ENCODE measurements at places on chromosomes 16 and 17. TPM values are rescaled to one million over a fixed set of nuclear protein-coding genes. Genes with fewer than 3 reads are reported as not detected.

GRCh38 chr17:69018022-69018615 lies 42.6 kb downstream of the ABCA9 start:
- H3K36me3 ChIP-seq = no peaks in the 10 kb centered on the region
- no peaks in the 10 kb centered on the region for H3K27me3 ChIP-seq
- DNase-seq = no peak
- H3K4me3 ChIP-seq = no peak overlapping the region
- H3K4me1 ChIP-seq = no peaks in the 10 kb centered on the region
- no peak overlapping the region for H3K27ac ChIP-seq

- H3K36me3 ChIP-seq = no peaks in the 10 kb centered on the region
- no peak for DNase-seq
- H3K27ac ChIP-seq = peak overlapping the region; percentile 73
- H3K4me1 ChIP-seq = peaks cover 3% of the 10 kb centered on the region
- H3K27me3 ChIP-seq = no peaks in the 10 kb centered on the region
These were observed 157.4 kb upstream of the ZFHX3 start for GRCh38 chr16:73205153-73205886.

DNA sequence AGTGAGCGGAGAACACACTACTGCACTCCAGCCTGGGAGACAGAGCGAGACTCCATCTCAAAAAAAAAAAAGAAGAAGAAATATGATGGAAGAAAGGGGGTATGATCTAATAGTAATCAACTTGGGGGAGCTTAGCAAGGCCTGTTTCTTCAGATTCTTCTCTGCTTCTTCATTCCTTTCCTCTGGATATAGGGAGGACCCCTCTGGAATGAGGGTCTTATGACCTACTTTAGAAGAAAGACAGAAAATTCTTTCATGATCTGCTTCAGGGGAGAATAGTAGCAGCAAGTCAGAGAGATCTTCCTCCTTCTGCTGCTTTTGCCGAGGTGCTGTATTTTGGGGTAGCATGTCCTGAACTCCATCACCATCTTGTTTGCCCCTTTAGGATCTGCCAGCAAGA lies 44.9 kb upstream of the ETV4 start:
- peaks cover 7% of the 10 kb centered on the region for H3K4me1 ChIP-seq
- H3K36me3 ChIP-seq = no peaks in the 10 kb centered on the region
- DNase-seq = no peak
- no peaks in the 10 kb centered on the region for H3K27me3 ChIP-seq

DNA sequence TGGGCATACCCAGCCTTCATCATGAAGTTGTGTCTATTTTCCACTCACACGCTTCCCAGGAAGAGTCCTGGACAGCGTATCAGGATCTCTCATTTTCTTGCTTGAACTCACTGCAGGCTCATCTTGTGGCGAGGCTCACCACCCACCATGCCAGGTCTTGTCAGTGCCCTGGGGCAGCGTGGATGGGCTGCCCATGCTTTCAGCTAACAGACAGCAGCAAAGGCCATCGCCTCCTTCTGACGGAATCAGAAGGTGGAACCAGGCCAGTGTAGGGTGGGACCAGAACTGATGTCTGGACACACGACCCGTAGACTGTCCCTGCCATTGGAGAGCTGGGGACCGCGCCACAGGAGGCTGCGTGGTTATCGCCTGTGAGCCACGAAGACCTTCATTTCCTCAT lies 169.4 kb downstream of the FOXL1 start:
- no peak for DNase-seq
- H3K36me3 ChIP-seq = no peaks in the 10 kb centered on the region
- H3K4me3 ChIP-seq = no peak overlapping the region
- H3K27ac ChIP-seq = no peak overlapping the region

- no peak overlapping the region for H3K4me3 ChIP-seq
- DNase-seq = no peak
- H3K27ac ChIP-seq = peak overlapping the region; percentile 63
- H3K27me3 ChIP-seq = no peaks in the 10 kb centered on the region
- H3K36me3 ChIP-seq = no peaks in the 10 kb centered on the region
These were observed 17.4 kb downstream of the COL1A1 start for GRCh38 chr17:50184064-50184463.

GRCh38 chr17:6913608-6914443 lies 82.0 kb upstream of the ALOX12 start:
- peak; percentile 59 for DNase-seq
- no peak overlapping the region for H3K4me3 ChIP-seq
- no peaks in the 10 kb centered on the region for H3K4me1 ChIP-seq
- no peak overlapping the region for H3K27ac ChIP-seq

DNA sequence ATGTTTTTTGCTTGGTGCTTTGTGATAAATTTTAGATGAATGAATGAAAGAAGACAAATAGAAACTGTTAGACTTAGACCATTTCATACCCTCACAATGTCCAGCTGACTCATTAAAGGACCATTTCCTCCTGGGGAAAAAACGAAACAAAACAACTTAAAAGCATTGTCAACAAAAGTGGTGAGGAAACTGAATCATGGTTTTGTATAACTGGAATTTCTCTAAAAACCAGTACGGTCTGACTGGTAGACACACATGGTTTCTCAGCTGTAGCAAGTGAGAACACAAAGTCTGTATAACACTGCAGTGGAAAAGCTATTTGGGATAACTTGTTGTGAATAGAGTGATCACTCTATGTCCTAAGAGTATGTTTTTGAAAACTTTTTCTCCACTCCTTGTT lies 5.3 kb upstream of the DDX52 start:
- peaks cover 17% of the 10 kb centered on the region for H3K4me1 ChIP-seq
- H3K36me3 ChIP-seq = no peaks in the 10 kb centered on the region
- DNase-seq = no peak
- peak overlapping the region; percentile 40 for H3K27ac ChIP-seq
- H3K4me3 ChIP-seq = no peak overlapping the region

GRCh38 chr17:5164436-5164835 lies 27.2 kb downstream of the ZNF594 start:
- no peak overlapping the region for H3K4me3 ChIP-seq
- H3K36me3 ChIP-seq = no peaks in the 10 kb centered on the region
- no peaks in the 10 kb centered on the region for H3K27me3 ChIP-seq

DNA sequence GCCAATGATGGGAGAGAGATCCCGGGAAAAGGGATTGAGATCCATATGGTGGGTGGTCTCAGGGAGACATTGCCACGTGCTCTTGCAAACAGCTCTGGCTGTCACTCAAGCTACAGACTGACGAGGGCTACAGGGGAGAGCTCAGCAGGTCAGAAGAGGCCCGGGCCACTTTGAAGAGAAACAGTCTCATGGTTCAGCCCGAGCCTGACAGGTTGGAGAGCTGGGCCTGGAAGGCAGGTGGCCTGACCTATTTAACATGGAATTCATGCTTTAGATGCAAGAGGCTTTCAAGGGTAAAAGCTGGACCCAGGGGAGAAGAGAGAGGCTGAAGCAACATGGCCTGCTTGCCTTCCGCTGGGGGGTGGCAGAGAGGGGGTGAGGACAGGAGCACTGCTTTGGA lies 81.0 kb upstream of the BRD7 start:
- no peak for DNase-seq
- no peaks in the 10 kb centered on the region for H3K36me3 ChIP-seq
- no peaks in the 10 kb centered on the region for H3K27me3 ChIP-seq
- H3K4me3 ChIP-seq = no peak overlapping the region

DNA sequence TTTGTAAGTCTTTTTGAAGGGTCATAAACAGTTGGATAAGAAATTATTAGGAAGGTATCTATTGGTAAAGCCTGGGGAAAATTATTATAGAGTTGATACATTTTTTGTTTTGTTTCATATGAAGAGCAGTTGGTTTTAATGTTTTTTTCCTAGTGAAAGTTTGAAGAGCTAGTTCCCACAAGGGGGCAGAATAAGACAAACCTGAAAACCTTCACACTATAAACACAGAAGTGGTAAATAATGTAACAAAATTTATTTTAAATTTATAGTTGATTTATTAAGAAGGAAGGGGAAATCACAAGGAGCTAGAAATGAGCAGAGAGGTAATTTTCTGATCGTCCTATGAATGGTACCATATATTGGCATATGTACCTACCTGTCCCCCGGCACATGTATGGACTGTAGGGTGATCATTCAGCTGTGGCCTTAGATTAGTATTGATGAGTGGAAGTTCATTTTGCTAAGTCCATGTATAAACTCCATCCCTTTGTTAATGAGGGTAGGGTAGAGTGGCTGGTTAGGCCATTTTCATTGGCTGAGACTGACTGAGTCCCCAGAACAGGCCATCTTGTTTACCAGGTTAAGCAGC lies 116.3 kb downstream of the TANC2 start:
- peak; percentile 17 for DNase-seq
- no peaks in the 10 kb centered on the region for H3K4me1 ChIP-seq
- no peaks in the 10 kb centered on the region for H3K27me3 ChIP-seq
- no peak overlapping the region for H3K27ac ChIP-seq
- no peak overlapping the region for H3K4me3 ChIP-seq

DNA sequence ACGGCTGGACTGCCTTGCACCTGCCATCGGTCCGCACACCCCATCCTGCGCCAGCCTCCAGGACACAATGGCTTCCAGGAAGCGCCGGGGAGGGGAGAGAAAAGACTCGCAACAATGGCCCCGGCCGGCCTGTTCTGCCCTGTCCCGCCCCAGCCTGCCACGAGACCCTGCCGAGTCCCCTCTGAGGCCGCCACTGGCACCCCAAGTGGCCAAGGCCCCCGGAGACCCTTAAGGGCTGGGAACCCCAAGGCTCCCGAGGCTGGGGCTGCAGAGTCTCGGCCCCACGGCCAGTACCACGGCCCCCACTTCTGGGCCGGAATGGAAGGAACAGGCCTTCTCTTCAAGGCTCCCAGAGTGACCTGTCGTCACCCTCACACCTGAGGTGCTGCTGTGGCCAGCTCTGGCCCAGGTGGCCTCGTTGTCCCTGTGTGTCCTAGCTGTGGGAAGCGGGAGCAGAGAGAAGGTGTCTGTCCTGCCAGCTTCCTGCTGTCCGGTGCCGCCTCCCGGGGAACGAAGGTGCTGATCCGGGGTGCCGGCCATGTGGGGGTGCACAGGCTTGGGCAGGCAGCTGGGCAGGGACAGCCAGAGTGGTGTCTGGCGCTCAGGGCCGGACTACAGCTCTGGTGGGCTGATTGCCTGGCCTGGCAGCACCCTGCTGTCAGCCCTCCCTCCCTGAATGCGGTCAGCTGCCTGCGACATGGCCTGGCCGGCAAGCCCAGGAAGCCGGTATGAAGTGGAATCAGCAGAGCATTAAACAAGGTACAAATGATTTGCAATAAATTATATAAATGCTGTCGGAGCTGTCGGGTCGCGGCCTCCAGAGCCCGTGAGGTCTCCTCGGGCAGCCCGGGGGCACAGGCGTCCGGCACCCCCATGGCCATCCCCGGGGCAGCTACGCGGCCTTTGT lies 8.2 kb upstream of the CACNA1H start:
- no peak overlapping the region for H3K27ac ChIP-seq
- DNase-seq = no peak
- no peaks in the 10 kb centered on the region for H3K27me3 ChIP-seq
- no peaks in the 10 kb centered on the region for H3K36me3 ChIP-seq

DNA sequence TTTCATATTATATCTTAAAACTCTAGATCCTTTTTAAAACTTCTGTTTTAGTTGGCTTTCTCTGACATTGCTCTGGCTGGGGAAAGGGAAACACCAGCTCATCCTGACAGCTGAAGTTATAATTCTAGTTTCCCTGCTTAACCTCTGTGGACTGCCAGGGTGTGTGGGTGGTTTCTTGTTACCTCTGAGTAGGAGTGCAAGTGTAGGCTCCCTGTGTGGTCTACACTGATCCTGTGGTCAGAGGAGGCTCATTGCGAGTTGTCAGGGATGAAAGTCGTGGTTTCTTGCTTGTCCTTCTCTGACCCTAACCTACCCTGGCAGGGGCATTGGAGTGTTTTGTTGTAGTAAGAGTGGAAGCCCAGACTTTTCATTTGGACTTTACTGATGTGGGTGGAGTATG lies 221.0 kb downstream of the UTP18 start:
- no peak overlapping the region for H3K27ac ChIP-seq
- no peaks in the 10 kb centered on the region for H3K36me3 ChIP-seq
- no peak for DNase-seq

- no peaks in the 10 kb centered on the region for H3K36me3 ChIP-seq
- no peak overlapping the region for H3K4me3 ChIP-seq
- DNase-seq = peak; percentile 76
- H3K27me3 ChIP-seq = no peaks in the 10 kb centered on the region
- H3K27ac ChIP-seq = peak overlapping the region; percentile 90
These were observed 119.8 kb downstream of the HIC1 start for GRCh38 chr17:2174468-2175293.

DNA sequence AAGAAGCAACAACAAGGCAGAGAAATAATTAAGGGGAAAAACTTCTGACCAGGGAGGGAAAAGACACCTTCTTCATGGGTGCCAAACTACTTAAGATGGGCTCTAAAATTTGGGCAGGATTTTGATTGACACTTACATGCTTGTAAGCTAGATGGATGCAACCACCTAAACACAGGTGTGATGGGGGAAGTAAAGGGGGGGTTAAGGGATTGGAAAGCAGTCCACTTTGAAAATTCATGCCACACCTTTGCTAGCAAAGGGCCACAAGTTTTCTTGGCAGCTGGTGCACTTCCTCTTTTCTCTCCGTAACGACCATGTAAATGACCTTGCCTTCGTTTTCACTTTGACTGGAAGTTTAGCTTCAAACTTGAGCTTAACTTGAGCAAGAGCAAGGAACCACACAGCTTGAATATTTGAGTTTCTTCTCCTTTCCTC lies 14.3 kb upstream of the PRKAR1A start:
- no peak overlapping the region for H3K4me3 ChIP-seq
- H3K27me3 ChIP-seq = no peaks in the 10 kb centered on the region
- no peaks in the 10 kb centered on the region for H3K4me1 ChIP-seq
- H3K36me3 ChIP-seq = no peaks in the 10 kb centered on the region
- DNase-seq = no peak
- H3K27ac ChIP-seq = no peak overlapping the region

DNA sequence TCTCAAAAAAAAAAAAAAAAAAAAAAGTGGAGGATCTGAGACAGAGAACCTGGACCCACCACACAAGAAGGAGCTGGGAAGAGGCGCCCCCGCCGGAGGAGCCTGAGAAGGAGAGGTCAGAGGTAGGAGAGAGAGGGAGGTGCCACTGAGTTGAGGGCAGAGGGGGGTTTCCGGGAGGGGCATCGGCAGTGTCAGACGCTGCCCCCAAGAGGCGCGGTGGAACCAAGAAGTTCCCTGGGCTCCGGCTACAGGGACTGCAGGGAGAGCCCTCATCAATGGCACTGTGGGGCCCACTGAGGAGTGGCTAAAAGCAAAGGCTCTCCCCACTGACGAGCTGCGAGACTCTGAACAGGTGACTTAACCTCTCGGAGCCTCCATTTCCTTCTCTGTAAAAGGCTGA lies 4.2 kb downstream of the CCDC42 start:
- no peaks in the 10 kb centered on the region for H3K27me3 ChIP-seq
- H3K4me1 ChIP-seq = peaks cover 5% of the 10 kb centered on the region
- H3K4me3 ChIP-seq = no peak overlapping the region
- no peak overlapping the region for H3K27ac ChIP-seq

Gene MSLN
- total RNA-seq = 2.4 TPM

Gene P2RX5
- 0.36 TPM for total RNA-seq

Gene RNF43
- total RNA-seq = 10.1 TPM

Gene CCL17
- not detected for total RNA-seq

Gene KCTD2
- total RNA-seq = 19.1 TPM

Gene CCL1
- not detected for total RNA-seq

Gene LITAFD
- total RNA-seq = not detected

Gene MRM1
- total RNA-seq = 5.5 TPM

Gene C17orf113
- total RNA-seq = 1.9 TPM

Gene NAGS
- total RNA-seq = 14.0 TPM

Gene PRR29
- 0.36 TPM for total RNA-seq

Gene CSH2
- total RNA-seq = 1.4 TPM

Data from hepatocyte (in vitro differentiated cells).